ENCODE measurements at places on chromosomes 7 and 10.

- DNase-seq: no peak
These were observed 6.2 kb upstream of the TSPAN15 start for GRCh38 chr10:69445041-69445440.

GRCh38 chr10:100528123-100528886, 1.4 kb downstream of the NDUFB8 start:
- DNase-seq: no peak

- DNase-seq: no peak
These were observed 12.8 kb downstream of the MDFIC start for GRCh38 chr7:114934713-114935112.

DNA sequence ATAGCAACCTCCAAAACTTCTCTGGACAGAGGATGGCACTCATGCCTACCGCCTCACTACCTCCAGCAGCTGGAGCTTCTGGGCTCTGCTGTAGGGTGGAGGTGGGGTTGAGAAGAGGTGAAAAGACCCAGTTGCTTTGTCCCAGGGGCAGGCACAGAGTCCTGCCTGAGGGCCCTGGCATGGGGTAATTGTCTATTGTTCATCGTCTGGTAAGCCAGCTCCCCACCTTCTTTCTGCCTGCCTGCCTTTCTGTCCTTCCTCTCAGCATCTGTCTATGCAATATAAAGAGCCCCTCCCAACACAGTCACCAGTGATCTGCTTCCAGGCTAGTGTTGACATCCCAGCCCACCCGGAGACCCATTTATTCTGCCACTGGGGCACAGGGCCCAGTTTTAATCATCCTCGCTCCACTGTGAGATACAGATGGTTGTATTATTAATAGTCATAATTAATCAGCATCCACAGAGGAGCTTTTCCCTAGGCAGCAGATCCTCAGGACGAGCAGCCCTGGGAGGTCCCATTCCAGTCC, 39.0 kb downstream of the ZMIZ1 start:
- no peak for DNase-seq

- no peak for DNase-seq
These were observed 137.1 kb downstream of the KAT6B start for GRCh38 chr10:74963549-74963948.

- no peak for DNase-seq
These were observed 12.5 kb upstream of the AKR1E2 start for GRCh38 chr10:4813496-4813895.

DNA sequence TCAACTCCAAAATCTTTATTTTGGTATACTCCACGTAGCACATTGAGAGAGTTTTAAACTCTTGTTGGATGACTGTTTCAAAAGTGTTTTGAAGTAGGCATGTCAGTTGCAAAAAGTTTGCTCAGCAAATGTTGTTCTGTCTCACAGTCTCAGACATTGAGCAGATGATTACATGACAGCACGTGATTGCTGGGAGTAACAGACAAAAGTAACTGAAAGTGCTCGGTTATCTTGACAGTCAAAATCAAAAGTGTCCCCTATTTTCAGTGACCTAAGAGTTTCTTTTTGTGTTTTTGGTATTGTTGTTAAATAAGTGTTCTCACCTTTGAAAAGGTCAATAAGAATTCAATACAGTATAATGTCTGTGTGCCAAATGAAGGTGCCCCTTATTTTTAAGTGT, 84.3 kb downstream of the CFTR start:
- DNase-seq: no peak

GRCh38 chr7:11701829-11702560, 130.0 kb downstream of the THSD7A start:
- DNase-seq: no peak

DNA sequence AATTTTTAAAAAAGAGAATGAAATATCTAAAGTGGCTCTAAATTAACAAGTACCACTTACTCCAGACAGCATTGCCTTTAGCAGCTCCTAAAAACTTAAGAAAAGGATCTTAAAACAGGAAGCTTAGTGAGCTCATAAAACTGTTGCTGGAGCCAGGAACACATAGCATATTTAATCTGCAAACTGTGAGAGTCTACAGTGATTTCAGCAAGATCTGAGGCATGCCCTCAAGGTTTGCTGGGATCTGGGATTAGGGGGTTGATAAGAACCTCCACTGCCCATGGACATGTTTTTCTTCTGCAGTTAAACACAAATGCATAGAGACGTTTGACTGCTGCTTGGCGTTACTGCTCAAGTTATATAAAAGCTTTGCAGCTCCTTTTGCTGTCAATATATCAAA, 3.8 kb downstream of the GLI3 start:
- no peak for DNase-seq

DNA sequence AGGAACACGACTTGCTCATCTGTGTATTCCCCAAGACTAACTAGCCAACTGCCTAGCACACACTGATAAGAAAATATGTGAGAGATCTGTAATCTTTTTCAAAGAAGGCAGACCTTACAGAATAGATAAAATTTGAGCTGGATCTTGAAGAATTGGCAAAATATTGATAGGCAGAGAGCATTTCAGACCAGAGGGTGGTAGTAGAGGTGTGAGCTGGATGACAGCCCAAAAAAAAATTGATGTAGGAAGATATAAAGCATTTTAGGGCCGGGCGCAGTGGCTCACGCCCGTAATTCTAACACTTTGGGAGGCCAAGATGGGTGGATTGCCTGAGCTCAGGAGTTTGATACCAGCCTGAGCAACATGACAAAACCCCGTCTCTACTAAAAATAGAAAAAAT, 1.2 kb upstream of the ZNF746 start:
- DNase-seq: no peak

DNA sequence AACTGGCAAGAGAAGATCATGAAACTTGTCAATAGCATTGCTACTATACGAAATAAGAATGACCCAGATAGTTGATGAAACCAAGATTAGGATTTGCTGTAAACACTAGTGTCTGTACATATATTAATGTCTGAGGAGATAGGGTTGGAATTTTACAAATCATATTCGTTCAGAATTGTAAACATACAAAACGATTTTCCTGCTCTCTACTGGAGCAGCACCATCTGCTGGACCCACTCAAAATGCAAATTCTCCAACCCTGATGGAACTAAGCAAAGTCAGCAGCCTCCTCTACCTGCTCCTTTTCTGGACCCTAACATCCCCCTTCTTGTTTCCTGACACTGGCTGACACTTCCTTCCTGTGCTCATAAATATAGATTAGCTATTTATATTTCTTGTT, 29.4 kb upstream of the SGMS1 start:
- no peak for DNase-seq

- no peak for DNase-seq
These were observed 10.9 kb downstream of the EIF4H start for GRCh38 chr7:74185016-74185415.

- no peak for DNase-seq
These were observed 118.9 kb downstream of the AUTS2 start for GRCh38 chr7:69717221-69717620.

- DNase-seq: no peak
These were observed 23.7 kb downstream of the FIGNL1 start for GRCh38 chr7:50426280-50427045.

DNA sequence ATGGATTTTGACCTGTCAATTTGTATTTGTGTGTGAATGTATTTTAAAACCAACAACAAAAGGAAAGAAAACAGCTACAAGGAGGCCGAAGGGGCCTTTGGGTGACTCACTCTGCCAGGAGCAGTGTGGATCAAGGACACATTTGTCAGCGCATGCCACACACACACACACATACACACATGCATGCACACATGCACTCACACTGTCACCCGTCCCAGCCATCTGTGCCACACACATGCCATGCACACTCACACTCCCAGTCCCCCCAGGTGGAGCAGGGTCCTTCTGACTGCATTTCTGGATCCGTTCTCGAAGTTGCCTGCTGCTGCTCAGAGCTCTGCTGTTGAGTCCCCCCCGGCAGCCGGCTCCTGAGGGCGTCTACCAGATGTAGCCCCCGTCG, 26.0 kb downstream of the SPOCK2 start:
- no peak for DNase-seq

GRCh38 chr10:62653254-62653653, 151.3 kb upstream of the ADO start:
- DNase-seq: no peak

DNA sequence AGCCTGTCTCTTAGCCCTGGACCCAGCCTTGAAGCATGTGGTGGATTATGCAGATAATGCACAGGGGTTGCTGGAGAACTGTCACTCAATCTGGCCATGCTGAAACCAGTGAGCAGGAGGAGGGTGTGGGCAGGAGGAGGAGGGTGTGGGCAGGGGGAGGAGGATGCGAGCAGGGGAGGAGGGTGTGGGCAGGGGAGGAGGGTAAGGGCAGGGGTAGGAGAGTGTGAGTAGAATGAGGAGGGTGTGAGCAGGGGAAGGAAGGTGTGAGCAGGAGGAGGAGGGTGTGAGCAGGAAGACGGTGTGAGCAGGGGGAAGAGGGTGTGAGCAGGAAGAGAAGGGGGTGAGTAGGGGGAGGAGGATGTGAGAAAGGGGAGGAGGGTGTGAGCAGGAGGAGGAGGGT, 18.8 kb downstream of the CAMK2B start:
- no peak for DNase-seq

GRCh38 chr10:92712016-92712889, 22.5 kb downstream of the HHEX start:
- no peak for DNase-seq

DNA sequence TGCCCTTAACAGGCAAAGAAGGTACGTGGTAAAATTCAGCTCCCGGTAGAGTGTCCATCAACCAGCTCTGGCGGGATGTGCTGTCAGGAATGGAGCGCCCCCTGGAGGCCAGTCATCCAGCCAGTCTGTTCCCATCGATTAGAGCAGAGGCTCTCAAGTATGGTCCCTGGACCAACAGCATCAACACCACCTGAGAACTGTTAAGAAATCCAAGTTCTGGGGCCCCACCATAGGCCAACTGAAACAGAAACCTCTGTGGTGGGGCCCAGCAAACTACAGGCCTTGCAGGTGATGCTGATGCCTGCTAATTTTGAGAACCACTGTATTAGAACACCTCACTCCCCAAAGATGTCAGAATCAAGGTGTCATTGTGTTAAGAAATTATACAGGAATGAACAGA, 109.2 kb downstream of the DPY19L1 start:
- DNase-seq: peak; percentile 16

DNA sequence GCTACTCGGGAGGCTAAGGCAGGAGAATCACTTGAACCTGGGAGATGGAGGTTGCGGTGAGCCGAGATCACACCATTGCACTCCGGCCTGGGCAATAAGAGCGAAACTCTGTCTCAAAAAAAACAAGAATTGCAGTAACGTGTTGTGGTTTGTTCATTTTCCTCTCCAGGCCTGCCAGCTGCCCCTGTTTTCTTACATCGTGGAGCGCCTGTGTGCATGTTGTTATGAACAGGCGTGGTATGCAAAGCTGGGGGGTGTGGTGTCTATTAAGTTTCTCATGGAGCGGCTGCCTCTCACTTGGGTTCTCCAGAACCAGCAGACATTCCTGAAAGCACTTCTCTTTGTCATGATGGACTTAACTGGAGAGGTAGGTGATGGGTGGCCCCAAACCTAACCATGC, 52.1 kb downstream of the TRRAP start:
- DNase-seq: no peak

DNA sequence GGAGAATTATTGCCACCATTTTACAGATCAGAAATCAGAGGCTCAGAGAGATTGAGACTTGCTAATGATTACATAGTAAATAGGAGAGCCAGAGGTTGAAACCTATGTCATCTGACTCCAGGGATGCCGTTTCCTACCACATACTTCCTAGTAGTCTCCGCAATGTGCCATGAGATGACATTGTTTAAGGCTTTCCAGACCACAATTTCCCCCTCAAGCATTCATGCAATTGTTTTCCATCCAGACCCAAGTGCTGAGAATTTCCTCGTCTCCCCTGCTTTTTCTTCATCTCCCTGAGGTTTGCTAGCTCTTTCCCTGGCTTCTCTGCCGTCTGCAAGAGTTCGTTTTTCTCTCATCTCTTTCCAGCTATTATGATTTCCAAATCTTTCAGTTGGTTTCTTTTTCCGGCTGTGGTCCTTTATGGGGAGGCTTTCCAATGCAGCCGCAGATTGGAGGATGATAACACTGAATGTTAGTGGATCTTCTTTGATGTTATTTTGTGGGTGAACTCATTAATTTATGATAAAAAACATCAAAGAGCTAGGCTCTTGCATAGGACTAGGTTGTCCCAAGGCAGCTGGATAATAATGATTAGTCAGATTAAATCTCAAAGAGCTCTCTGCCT, 6.9 kb upstream of the GOLGA7B start:
- no peak for DNase-seq

GRCh38 chr7:92881091-92881485, 44.7 kb upstream of the CDK6 start:
- no peak for DNase-seq

DNA sequence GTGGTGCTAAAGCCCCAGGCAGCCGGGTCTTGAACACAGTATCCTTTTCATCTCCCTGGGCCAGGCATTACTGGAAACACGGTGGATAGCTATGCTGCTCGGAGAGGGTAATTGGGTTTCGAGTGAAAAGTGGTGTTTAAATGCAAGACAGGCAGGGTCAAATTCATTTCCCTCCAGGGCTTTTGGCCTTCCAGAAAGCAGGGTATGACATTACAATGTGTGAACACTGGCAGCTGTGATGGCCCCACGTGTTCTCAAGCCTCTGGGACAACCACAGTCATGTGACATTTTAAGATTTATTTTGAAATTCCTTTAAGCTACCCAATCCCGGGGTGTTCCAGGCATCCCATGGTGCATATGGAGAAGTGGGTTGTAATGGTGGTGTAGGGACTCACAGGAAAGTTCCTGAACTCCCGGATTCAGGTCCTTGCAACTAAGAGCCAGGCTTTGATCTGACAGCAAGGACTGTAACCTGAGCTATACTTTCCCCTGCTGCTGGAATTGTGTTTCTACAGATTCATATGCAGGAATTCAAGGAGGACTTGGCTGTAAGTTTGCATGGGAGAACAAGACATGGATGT, 46.8 kb downstream of the INSYN2A start:
- DNase-seq: no peak

- DNase-seq: no peak
These were observed 21.7 kb downstream of the RAB18 start for GRCh38 chr10:27525819-27526218.

- DNase-seq: no peak
These were observed 15.2 kb upstream of the PDZD8 start for GRCh38 chr10:117390420-117390819.

- no peak for DNase-seq
These were observed 111.6 kb upstream of the GLI3 start for GRCh38 chr7:42348631-42349030.

GRCh38 chr7:2010101-2010500, 222.6 kb downstream of the MAD1L1 start:
- DNase-seq: no peak

DNA sequence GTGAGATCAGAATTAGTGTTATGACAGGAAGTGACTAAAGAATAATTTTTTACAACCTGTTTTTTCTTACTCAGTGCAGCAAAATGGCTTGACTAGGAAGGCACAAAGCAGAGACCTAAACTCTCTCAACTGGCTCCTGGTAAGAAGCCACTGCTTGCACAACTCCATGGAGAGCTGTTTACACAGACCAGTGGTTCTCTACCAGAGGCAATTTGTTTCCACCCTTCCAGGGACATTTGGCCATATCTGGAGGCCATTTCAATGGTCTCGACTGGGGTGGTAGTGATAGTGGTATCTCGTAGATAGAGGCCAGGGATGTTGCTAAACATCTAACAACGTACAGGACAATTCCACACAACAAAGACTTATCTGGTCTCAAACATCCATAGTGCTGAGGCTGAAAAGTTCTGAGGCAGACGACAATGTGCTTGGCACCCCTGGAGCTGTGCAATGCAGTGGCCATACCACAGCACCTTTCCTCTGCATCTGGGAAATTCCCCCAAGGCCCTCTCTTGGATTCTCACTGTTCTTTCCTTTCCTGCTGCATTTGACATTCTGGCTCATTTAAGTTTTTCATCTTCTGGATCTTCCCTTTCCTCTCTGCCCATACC, 105.4 kb upstream of the LAMB4 start:
- DNase-seq: no peak

- DNase-seq: no peak
These were observed 58.2 kb downstream of the GPR141 start for GRCh38 chr7:37741776-37742175.
